ENCODE measurements at places on chromosomes 13 and 19. TPM values are rescaled to one million over a fixed set of nuclear protein-coding genes. Genes with fewer than 3 reads are reported as not detected.

KLK3 gene
- total RNA-seq, result not detected

GRCh38 chr19:33624586-33624985 is 2.8 kb downstream of the CHST8 start:
- DNase-seq, result no peak

DNA sequence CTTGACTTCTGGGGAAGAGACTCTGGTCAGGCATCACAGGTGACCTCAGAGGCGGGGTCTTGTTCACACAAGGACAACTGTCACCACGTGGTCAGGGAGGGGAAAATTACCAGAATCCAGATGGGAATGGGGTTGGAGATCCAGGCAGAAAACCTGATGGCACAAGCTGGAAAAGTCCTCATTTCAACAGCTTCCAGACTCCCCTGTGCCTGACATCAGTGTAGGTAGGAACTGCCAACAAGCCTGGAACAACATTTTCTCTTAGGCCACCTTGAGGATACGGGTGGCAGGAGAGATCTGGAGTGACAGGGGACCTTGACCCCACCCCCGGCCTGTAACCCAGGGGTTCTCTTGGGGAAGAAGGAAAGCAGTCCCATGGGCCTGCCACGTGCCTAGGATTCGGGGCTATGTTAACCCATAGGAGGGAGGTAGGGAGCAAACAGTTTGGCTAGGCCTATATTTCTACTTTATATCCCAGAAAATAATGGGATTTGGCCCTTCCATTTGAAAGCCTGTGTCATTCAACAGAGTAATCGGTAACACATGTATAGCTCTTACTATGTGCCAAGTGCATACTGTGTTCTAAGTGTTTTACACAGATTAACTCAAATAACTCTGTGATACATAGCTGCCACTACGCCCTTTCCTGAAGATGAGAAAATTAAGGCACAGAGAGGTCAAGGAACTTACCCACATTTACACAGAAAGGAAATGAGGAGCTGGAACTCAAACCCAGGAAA is 44.9 kb upstream of the C13orf42 start:
- no peak for DNase-seq

KASH5 gene
- not detected for total RNA-seq

URAD gene
- total RNA-seq, result not detected

DNA sequence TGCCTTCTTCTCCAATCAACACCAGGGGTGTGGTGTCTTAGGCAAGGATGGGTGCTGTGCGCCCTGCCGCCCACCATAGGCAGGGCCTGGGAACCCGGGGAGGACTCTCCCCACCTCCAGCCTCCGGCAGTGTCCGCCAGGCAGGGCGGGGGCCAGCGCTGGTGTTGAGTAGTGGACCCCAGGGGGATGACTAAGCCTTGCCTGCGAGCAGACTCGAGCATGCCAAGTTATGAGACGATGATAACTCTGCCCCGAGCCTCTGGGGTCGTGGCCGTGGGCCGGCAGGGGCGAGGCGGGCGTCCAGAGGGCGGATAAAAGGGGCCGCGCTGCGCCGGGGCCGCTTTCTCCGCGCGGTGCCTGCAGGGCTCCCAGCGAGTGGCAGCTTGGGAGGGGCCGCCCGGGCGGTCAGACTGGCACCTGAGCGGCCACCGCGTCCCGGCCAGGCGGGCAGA is at the start of gene MEDAG:
MEDAG (plus strand) TSS at position 340 of the 452 bp plus-strand sequence. CDS start 245 bp downstream, outside the sequence.
- no peak for DNase-seq

SIAH3 gene
- not detected for total RNA-seq

- DNase-seq, result no peak
These were observed 51.3 kb downstream of the WDR87 start for GRCh38 chr19:37855098-37855497.

GRCh38 chr19:38513762-38514167 is 80.3 kb downstream of the RYR1 start:
- DNase-seq, result no peak

MAMSTR gene
- 0.93 TPM for total RNA-seq

DNA sequence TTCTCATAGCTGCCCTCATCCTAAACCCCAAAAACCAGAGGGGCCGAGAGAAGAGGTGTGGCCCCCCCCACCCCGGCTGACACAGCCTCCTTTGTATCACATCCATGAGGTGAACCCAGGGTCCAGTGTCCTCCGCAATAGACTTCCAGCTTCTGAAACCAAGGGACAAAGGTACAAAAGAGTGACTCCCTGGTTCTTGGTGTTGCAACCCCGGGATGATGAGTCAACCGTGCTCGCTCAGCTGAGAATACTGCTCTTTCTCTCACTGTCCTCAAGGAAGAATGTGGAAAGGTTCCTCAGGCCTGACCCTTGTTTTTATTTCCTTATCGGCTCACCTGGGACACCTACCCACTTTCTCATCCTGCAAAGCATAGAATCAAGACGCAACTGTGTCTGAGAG is 5.5 kb downstream of the SLC15A1 start:
- DNase-seq, result no peak

GRCh38 chr19:7004313-7004931 is 16.8 kb downstream of the MBD3L2B start:
- DNase-seq, result peak; percentile 21

GRCh38 chr13:112341976-112342735 is 34.0 kb upstream of the SPACA7 start:
- DNase-seq, result no peak

DNA sequence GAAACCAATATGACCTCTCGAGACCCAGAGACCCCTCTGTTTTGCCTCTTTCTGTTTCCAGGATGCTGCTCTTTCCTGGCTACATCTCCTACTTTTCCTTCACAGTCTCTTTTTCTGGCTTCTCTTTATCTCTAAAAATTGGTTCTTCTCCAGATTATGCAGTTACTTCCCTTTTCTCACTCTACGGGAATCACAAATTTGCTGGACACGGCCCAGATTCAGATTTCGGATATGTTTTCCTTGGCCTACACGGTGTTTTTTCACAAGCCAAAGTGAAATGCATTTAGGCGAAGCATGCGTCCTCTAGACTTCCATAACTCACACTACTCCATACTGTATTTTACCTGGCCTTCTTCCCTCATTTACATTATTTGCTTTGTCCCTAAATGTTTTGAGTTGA is 214.7 kb upstream of the MIR17HG start:
- DNase-seq, result no peak

ZNF492 gene
- 0.05 TPM for total RNA-seq

- peak; percentile 47 for DNase-seq
These were observed 36.7 kb downstream of the CAPN12 start for GRCh38 chr19:38707512-38708114.

- no peak for DNase-seq
These were observed 92.2 kb upstream of the ARHGEF7 start for GRCh38 chr13:111022886-111023285.

DNA sequence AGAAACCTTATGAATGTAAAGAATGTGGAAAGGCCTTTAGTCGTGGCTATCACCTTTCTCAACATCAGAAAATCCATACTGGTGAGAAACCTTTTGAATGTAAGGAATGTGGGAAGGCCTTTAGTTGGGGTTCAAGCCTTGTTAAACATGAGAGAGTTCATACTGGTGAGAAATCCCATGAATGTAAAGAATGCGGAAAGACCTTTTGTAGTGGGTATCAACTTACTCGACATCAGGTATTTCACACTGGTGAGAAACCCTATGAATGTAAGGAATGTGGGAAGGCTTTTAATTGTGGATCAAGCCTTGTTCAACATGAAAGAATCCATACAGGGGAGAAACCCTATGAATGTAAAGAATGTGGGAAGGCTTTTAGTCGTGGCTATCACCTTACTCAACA is 20.8 kb downstream of the ZNF283 start:
- no peak for DNase-seq

GRCh38 chr19:1136201-1136600 is 32.4 kb downstream of the GPX4 start:
- no peak for DNase-seq

DNA sequence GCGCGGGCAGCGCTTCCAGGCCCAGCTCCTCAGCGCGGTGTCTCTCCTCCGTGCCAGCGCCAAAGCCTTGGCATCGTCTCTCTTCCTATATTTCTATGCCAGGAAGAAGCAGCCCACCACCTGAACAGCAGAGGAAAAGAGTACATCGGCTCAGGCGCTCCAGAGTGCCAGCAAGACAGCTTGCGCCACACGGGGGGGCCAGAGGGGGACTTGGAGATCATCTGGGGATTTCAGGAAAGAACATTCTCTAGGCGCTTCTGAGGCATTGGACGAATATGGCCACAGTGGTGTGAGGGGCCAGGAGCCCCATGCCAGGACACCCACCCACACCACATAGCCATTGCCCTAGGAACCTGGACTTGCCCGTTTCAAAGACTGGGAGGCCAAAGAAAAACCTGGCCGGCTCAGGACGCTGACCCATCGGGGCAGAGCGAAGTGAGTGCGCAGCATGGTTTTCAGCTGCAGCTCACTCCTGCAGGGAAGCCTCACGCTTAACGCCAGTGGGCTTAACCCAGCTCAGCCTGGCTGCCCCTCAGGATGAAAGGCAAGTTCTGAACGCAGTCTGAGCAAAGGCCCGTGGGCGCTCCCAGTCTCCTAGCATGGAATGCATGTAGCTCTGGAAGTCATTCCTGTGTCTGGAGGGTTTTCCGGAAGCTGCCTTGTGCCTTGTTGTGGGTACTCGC is 62.1 kb downstream of the GGACT start:
- no peak for DNase-seq

DNA sequence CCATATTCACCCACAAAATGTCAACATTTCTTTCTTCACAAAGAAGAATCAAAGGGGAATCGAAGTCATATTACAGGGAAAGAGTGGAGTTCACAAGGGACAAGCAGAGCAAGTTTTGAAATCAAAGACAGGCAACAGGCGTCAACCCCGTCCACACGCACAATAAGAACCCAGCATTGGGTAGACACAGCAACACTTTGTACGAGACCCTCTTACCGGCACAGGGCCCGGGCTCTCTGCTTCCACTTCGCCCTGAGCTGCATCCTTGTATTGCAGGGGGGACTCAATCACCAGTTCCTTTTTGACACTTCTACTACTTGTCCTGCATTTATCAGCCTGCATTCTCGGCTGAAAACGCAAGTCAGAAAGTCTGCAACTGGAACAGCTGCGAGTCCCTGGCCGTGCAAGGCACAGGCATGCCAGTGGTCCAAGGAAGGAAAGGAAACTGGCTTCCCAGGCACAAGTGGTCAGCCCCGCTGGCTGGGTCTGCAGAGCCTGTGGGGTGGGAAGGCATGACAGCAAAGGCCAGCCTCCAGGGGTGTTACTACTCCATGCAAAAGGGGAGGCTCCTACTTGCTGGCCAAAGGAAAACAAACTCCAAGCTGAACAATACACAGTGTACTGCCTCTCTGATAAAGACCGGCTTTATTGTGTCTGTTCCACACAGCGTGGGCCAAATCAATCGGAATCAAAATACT is at the start of gene DOCK9:
DOCK9 (minus strand) TSS at position 497 of the 698 bp plus-strand sequence; CDS start at position 342, 155 bp downstream.
- DNase-seq, result peak; percentile 80

- DNase-seq, result no peak
These were observed 120.3 kb downstream of the ZDHHC20 start for GRCh38 chr13:21338639-21339278.

GRCh38 chr19:35497406-35497805 is 7.1 kb upstream of the KRTDAP start:
- DNase-seq, result no peak

ZNF8 gene
- 9.0 TPM for total RNA-seq

DNA sequence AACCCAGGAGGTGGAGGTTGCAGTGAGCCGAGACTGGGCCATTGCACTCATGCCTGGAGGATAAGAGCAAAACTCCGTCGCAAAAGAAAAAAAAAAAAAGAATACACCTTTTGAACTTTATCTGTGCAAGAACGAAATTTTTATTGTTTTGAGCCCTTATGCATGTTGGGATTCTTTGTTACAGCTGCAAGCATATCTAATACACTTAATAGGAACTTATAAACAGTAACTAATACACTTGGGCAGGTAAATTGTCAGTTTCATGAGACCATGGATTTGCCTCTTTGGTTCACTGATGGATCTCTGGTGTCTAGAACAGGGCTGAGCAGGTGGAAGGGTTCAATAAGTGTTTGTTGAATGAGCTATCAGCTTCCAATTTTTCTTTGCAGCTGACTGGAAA is 108.1 kb downstream of the CACNA1A start:
- no peak for DNase-seq

CPAMD8 gene
- total RNA-seq, result not detected
